ENCODE measurements at places on chromosomes 7 and 10.

DNA sequence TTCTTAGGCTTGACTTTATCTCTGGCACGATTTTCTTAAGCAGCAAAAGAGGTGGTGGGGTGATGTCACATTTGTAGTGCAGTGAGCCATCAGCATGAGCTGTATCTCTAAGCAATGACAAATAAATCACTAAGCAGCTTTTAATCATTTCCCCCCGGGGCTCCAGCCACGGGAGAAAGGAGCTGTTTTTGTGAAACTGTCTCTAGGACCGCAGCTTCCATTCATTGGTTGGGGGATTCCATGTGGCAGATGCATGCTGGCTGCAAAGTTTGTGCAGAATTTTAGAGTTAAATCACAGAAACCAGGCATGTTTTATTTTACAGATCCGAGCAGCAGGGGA lies 464 bp downstream of the KIAA1217 start:
- no peak for DNase-seq

- no peak for DNase-seq
These were observed 34.2 kb downstream of the TACR2 start for GRCh38 chr10:69382382-69383117.

- no peak for DNase-seq
These were observed 147.0 kb downstream of the TCF7L2 start for GRCh38 chr10:113097036-113097435.

GRCh38 chr10:126924915-126925300 lies 19.7 kb downstream of the DOCK1 start:
- DNase-seq: no peak

DNA sequence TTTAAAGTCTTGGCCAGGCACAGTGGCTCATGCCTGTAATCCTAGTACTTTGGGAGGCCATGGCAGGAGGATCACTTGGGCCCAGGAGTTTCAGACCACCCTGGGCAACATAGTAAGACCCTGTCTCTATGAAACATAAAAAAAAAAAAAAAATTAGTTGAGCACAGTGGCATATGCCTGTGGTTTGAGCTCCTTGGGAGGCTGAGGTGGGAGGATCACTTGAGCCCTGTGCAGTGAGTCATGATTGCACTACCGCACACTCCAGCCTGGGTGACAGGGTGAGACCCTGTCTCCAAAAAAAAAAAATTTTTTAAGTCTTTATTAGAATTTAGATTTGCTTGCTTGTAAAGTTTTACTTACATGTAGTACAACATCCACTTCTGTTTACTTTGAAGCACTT lies 14.0 kb downstream of the WNT2 start:
- DNase-seq: no peak

DNA sequence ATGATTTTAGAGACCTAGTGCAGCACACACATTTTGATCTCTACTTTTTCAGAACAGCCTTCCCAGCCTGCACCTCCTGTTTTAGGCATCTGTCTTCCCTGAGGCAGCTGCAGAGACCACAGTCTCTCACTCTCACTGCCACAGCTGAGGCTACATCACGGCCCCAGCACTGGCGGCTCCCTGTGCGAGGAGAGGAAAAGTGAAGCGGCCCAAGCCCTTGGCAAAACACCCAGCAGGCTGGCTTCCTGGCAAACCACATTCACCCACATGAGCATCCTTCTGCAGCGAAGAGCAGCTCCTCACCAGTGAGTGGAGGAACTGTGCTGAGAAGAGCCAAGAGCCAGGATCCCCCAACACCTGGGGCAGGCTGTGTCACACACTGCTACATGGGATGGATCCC lies 14.0 kb downstream of the HUS1 start:
- DNase-seq: no peak

DNA sequence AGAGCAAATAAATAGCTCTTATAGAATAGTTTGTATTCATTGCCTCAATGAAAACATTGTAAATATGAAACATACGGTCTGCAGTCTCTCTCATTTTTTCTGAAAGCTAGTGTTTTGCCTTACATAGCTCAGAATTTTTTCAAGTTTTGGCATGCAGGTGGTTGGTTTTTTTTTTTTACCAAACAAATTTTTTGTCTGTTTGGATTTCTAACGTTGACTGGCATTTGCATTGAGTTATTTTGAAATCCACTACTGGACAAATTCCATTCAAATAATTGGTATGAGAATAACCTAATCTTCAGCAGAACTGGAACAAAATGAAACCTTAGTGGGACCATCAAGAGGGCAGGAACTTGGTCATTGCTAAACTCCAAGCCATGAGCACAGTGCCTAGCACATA lies 107.6 kb upstream of the SAMD8 start:
- DNase-seq: no peak

DNA sequence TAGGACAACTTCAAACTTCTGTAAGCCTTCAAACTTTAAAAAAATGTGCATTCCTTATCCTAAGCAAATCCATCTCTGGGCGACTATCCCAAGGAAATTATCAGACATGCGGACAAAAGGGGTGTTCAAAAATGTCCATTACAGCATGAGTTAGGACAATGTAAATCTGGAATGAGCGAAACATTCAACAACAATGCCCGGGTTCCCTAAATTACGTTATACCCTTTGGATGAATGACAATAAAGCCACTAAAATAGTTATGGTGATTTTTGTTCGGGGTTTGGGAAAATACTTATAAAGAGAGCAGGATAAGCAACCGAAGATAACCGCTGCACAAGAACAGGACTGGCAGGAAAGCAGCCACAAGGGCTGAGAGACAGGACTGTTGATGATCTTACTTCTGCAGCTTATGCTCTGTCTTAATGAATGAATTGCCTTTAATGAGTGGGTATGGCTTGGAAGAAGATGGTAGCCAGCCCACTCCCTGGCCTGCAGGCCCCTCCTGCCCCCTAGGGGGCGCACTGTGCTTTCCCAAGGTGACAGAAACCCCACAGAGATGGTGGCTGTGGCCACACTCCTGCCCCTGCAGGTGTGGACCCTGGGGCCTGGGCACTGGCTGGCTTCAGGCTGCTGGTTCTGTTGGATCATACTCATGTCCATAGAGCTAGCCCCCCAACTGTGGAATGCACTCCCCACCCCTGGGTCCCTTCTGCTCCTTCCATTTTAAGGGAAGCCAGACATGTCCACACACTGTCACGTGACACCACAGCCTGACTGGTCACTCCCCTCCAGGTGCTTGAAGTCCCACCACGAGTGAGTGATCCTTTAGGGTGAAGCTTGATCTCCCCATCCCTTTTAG lies 45.0 kb downstream of the ZCCHC24 start:
- no peak for DNase-seq

Data from right lung (tissue), 10 donors.